ENCODE measurements at places on chromosomes 7 and 10. TPM values are rescaled to one million over a fixed set of nuclear protein-coding genes. Genes with fewer than 3 reads are reported as not detected.
A peak's percentile ranks its signal among the peaks of the same experiment; 100 is the strongest.

DNA sequence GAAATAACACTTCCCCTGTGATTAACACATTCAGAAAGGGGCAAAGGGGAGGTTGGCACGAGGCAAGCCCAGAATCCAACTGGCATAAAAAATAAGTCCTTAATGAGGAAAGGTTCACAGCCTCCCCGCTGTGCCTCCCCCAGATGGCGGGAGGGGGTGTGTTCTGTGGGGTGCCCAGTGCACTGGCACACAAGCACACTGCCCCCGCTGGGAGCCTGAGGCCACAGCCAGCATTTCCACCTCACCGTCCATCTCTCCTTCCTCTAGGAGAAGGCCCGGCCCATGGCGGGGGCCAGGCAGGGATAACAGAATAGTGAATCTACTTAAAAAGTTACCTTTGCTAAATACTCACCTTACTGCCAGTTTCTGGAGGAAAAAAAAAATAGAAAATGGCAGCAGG is 43.2 kb downstream of the PRKAG2 start:
- no peak for DNase-seq

DNA sequence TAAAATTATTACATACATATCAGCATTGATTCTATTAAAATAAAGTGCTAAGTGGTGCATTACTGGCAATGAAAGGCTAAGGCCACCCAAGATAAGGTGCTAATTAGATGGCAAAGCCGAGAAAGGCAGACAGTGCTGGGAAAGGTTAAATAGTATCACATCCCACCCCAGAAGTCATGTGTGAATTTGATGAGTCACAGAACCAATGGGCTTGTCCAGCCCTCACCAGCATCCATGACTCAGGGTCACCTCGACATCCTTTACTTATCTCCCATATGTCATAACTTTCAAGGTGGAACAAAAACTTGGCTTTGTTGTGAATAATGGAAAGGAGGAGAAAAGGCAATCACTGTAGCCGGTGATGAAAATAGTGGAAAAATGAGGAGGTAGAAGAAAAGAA is 459.1 kb downstream of the PLXNA4 start:
- peak; percentile 93 for DNase-seq

DNA sequence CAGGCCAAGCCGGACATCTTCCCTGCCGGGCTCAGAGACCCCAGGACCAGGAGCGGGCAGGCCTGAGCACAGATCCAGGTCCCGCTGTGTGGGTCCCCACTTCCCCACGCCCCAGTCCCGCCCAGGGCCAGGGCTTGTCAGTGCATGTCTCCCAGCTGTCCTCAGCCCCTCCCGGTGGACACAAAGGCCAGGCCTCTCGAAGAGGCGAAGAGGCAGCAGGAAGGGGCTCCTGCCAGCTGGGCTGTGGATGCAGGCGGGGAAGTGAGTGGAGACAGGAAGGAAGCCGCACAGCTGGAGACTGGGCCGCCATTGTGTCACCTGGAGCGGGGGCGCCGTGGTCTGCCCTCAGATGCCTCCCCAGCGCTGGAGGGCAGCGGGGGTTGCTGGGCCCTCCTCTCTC is 4.8 kb downstream of the GRIFIN start:
- peak; percentile 62 for DNase-seq

- no peak for DNase-seq
Observed at GRCh38 chr7:28277958-28278357, 97.4 kb upstream of the JAZF1 start.

DNA sequence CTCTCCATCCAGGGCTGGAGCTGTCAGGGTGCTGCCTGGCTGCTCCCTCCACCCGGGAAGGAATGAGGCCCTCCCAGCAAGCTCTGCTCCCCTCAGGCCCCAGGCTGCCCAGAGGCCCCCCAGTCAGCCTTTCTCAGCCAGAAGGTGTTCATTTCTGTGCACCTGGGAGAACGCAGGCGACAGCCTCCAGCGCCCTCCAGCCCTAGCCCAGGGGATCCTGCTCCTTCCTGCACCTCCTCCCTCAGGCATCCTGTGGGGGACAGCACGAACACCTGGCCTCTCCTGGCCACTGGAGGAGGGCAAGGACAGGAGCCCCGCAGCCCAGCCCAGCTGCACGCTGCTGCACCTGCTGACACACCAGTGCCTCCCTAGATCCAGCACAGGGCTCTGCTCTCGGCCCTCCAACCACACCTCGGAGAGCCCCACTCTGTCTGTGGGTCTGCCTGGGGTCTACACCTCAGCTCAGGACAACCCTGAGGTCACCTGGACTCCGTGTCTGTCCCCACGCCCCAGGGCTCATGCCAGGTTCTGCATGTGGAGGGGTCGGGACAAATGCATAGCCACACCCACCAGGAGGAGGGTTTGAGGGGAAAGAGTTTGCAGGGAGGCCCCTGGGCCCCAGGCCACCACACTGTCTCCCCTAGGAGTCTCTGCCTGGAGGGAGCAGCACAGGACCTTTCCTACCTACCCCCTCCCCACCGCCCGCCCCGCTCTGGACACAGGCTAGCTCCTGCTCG is 7.4 kb upstream of the PWWP2B start:
- DNase-seq, result no peak

- DNase-seq, result no peak
Observed at GRCh38 chr10:22803261-22803885, 89.0 kb upstream of the PIP4K2A start.

- DNase-seq, result no peak
Observed at GRCh38 chr10:132471125-132471451, 66.5 kb upstream of the INPP5A start.

DNA sequence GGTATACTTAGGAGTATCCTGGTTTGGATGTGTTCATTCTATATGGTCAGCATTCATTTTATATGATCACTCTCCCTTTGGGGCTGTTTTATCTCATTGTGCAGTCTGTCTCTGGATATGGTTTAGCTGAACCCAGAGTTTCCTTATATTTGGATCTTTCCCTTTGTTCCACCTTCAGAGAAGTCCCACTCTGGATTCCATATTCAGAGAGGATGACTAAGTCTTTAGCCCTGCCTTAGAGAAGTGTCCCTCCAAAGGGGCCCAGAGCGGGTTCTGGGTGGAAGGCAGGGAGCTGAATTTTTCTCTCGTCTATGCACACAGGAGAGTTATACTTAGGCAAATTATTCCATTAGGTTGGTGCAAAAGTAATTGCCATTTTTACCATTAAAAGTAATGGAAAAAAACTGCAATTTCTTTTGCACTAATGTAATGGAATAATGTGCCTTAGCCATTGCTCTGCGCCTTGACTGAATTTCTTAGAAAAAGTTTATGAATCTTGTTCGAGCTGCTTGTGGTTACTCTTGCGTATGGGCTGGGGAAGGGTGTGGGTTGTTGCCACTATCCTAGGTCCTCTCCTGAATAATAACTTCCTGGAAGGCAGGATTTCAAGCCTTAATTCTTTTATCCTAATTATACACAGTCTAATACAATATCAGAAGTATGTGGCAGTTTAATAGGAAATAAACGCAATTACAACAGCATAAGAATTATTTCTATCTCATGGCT is 74.2 kb upstream of the MTPN start:
- no peak for DNase-seq

DNA sequence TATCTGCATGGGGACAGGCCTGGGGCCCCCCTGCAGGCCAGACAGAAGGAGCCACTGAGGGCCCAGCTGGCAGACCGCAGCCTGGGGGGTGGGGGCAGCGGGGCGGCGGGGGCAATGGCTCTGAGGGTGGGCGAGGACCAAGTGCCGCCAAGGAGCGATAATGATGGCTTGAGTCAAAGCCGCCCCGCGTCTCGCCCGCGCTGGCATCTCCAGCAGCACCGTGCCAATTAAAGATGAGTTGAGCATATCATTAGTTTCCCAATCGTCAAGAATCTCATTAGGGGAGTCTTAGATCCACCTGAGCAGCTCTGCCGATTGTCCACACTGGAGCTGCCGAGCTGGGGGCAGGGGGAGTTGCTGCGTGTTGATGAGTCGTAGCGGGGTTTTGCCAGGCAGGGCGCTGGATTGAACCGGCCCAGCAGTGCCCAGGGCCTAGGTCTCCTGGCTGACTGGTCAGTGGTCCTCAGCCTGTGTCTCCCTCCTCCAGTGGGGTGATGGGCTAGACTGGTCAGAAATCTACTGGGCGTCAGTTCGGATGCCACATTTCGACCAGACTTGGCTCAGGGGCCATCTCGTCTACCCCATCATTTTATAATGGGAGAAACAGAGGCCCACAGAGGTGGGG is 41.0 kb upstream of the PSMG3 start:
- peak; percentile 47 for DNase-seq

GRCh38 chr7:140126435-140127034 is 50.2 kb downstream of the KDM7A start:
- DNase-seq, result no peak

GRCh38 chr7:133423618-133424017 is 170.7 kb downstream of the EXOC4 start:
- DNase-seq, result no peak

GRCh38 chr7:113454597-113455169 is 336.3 kb upstream of the SMIM30 start:
- no peak for DNase-seq

- no peak for DNase-seq
Observed at GRCh38 chr10:89627830-89628229, 17.2 kb downstream of the PANK1 start.

- DNase-seq, result no peak
Observed at GRCh38 chr7:57685418-57685817, 235.4 kb downstream of the ZNF716 start.

DNA sequence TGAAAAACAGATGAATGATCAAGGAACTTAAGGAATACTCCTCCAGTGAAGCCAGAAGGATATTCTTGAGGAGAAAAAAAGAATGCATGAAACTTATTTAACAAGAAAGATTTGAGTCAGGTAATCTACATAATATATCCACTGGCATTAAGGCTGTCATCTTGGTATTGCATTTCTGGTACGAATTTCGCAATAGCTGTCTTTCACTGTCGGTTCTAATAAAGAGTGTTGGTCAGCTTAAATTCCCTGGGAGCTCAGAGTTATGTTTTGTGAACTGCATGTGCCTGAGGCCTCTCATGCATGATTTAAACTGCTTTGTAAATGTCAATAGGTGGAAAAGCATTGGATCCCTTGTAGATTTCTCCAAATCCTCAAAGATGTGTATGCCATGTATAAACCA is 565.3 kb upstream of the GALNT17 start:
- no peak for DNase-seq

DNA sequence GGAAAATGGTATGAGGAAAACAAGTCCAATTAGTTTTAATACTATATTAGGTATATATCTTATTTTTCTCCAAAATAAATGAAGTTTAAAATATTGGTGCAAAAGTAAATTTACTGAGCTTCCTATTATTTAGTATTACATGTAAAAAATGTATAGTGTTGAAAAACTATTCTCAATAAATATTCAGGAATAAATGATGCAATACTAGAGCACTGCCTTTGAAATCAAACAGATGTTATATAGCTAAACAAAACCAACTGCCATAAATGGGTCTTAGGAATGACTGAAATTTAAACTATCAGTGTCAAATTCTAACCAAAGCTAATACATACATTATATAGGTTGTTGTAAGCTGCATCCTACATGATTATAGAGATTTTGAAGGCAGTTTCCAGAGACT is 1434.0 kb upstream of the LRRTM3 start:
- no peak for DNase-seq

DNA sequence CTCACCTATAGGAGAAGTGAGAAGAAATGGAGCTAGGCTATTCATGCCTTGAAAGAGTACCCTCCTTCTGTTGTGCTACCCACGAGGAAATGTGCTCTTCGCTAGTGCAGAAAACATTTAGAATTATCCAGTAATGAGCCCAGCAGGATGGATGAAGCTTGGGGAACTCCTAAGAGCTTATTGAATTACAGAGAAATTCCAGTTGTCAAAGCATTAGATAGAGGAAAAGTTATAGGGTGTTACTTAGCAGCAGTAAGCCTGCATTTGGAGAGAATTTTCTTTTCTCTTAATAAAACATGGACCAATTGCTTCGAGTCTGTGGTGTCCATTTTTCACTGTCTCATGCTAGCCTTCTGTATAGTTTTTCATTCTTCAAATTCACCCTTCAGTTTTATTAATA is 5.0 kb downstream of the R3HCC1L start:
- no peak for DNase-seq

DNA sequence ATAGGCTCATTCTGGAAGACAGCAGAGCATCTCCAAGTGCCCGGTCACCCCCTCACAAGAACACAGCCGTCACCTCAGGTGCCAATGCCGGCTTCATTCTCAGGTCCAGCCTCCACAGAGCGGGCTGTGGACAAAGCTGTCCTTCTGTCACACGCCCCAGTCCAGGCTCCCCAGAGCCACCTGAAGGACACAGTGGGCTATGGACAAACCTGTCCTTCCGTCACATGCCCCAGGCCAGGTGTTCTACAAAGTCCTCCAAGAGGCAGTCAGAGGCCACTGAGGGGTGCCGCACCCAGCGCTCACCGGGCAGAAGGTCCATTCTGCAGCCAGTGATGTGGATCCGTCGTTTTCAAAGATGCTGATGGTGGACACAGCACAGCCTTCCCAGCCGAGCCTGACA is 173.2 kb upstream of the PPP2R2D start:
- DNase-seq, result no peak

DNA sequence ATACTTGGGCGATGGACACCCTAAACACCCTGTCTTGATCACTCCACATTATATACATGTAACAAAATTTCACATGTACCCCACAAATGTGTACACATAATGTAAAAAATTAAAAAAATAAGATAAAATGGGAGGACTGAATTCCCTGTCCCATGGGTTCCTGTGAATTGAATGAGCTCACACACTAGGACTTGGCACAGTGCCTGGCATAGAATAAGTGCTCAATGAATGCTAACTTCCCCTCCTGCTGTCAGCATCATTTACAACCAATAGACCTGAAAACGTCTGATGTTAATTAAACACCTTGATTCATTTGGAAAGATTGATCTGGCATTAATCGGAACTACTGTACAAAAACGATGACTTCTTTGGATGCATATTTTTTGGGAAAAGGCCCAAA is 117.3 kb upstream of the ZNF438 start:
- peak; percentile 27 for DNase-seq

DNA sequence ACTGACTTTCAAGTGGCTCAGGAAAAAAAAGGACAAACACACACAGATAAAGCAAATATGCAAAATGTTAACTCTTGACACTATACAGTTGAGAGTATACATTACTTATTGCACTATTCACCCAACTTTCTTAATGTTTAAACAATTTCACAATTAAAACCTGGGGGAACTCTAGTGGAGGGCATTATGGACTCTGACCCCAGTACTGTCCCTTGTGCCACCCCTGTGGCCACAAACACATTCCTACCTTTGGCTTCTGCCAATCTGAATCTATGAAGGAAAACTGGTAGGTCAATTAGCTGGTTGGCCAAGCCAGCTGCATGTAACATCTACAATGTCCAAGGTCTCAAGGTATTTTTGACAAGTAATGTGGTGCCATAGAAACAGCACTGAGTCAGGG is 7.5 kb upstream of the FGFR2 start:
- DNase-seq, result no peak

The MET gene
- total RNA-seq, result 209 TPM

The NEUROG3 gene
- not detected for total RNA-seq

The RAMP3 gene
- not detected for total RNA-seq

The SH2D4B gene
- 0.06 TPM for total RNA-seq

The IFIT1 gene
- 17.3 TPM for total RNA-seq

The ANXA8L1 gene
- total RNA-seq, result 26.7 TPM

The ACBD7 gene
- 10.2 TPM for total RNA-seq

The SUN1 gene
- total RNA-seq, result 89.0 TPM

The GPR37 gene
- 0.65 TPM for total RNA-seq

The APBB1IP gene
- not detected for total RNA-seq

Measured in Daoy (cell line).